ENCODE measurements at places on chromosomes 7 and 10.

GRCh38 chr10:28952523-28952922 is 275.2 kb downstream of the BAMBI start:
- DNase-seq: no peak

GRCh38 chr7:13986208-13986607 is 3.3 kb downstream of the ETV1 start:
- DNase-seq: no peak

DNA sequence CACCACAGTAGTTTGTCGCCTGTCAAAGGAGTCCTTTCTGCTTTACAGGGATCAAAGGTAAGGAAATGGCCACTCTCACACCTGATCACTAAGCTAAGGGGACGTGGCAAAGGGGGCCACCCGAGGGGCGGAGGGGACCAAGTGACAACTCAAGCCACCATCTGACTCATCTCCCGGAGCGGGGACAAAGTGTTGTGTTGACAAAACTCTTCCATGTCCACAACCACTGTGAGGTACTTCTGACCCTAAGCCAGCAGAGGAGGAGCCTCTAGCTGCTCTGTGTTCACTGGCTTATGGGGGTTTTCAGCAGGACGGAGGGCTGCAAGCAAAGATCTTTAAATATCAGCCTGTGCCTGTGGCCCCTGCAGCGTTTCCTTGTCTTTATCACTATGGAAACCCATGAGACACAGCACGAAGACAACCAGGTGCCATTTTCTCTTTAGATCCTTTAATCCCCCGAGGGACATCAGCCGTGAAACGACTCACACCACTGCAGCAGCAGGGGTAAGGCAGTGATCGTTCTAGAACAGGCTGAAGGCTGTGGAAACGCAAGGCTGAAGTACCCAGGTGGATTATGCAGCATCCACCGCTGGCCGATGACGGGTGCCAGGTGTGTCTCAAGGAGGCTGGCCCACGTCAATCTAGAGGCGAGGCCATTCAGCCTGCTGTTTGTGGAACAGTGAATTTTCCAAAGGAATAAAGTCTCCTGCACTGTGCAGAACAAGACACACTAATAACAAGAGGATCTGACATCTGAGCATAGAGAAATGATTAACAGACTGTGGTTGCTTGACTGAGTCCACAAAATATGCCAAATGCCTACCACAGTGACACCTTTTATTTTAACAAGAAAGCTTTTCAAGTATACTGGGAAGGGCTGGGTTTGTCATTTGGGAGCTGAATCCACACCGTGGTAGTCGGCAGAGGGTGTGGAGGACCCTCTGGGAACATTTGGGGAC is 26.6 kb upstream of the DDC start:
- no peak for DNase-seq

DNA sequence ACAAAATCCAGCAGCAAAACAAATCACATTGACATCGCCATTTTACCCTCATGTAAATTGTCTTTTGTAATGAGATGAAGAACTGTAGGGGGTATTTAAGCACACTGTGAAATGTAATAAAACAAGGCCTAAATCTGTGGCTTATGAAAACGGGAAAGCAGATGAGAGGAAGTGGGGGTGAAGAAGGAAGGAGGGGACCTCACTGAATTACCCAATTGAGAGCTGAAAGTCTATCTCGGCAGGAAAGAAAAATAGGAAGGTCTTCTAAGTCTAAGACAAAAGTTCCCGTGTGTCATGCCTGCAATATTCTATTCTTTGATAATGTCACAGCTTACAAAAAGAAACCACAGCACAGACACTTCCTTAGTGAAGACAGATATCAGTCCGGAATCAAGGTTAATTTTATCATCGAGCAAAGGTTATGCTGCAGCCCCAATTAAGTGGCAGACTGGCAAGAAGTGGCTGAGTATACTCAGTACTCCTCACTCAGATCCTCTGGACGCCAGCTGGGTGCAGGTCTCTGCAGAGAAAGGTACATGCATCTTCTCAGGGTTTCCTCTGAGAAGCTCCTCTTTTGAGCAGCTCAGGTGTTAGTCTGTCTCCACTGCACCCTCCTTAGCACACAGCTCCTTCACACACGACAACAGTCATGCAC is 239.7 kb downstream of the FANK1 start:
- DNase-seq: no peak

DNA sequence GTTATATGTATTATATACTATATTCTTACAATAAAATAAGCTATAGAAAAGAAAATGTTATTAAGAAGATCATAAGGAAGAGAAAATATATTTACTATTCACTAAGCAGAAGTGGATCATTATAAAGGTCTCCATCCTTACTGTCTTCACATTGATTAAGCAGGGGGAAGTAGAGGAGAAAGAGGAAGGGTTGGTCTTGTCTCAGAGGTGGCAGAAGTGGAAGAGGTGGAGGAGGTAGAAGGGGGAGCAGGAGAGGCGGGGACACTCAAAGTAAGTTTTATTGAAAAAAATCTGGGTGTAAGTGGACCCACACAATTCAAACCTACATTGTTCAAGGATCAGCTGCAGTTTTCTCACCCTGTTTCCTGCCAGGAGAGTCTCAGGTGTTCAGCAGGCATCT is 28.9 kb upstream of the ERCC6 start:
- DNase-seq: no peak

DNA sequence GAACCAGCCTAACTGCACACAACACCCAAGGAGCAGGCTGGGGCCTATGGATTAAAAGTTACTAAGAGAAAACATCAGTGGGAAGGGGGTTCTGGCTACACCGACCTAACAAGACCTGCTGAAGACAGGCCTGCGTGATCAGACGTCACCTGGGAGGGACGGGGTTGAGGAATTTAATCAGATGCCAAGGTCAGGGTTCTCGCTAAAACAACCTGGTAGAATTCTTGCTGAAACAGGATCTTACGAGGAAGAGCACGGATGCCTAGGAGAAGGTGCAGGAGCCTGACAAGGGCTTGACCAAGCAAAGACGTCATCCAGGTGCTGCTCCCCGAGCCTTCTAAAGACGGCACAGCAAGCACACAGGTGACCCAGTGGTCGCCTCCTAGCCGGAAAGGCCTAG is 1.6 kb downstream of the IDI2 start:
- no peak for DNase-seq

DNA sequence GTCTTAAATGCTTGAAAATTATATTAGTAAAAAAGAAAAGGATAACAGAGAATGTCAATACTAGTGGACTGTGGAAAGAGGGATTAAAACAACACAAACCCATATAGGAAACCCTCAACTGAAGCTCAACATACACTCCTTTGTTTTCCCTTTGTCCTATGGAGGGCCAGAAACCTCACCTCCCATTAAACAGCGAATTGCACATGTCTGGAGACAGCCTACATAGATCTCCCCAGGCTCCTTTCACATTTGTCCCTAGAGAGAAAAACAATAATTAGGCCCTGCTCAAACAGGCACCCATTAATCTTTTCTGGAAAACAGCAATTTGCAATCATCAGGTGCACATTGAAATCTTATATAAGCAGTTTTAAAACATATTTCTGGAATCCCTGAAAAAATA is 87.6 kb upstream of the SEMA3D start:
- no peak for DNase-seq

GRCh38 chr7:155530601-155531000 is 15.8 kb downstream of the CNPY1 start:
- DNase-seq: no peak

- DNase-seq: no peak
These were observed 11.8 kb downstream of the SEM1 start for GRCh38 chr7:96697822-96698221.

DNA sequence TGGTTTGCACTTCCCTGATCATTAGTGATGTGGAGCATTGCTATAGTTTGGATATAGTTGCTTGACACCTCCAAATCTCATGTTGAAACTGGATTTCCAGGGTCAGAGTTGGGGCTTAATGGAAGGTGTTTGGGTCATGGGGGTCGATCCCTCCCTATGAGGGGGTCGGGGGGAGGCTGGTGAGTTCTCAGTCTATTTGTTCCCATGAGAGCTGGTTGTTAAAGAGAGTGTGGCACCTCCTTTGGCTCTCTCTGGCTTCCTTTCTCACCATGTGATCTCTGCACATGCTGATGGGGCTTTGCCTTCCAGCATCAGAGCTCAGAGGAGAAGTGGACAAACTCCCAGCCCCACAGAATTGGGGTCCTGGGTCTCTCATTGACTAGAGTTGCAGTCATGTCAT is 36.8 kb upstream of the BAMBI start:
- DNase-seq: no peak

DNA sequence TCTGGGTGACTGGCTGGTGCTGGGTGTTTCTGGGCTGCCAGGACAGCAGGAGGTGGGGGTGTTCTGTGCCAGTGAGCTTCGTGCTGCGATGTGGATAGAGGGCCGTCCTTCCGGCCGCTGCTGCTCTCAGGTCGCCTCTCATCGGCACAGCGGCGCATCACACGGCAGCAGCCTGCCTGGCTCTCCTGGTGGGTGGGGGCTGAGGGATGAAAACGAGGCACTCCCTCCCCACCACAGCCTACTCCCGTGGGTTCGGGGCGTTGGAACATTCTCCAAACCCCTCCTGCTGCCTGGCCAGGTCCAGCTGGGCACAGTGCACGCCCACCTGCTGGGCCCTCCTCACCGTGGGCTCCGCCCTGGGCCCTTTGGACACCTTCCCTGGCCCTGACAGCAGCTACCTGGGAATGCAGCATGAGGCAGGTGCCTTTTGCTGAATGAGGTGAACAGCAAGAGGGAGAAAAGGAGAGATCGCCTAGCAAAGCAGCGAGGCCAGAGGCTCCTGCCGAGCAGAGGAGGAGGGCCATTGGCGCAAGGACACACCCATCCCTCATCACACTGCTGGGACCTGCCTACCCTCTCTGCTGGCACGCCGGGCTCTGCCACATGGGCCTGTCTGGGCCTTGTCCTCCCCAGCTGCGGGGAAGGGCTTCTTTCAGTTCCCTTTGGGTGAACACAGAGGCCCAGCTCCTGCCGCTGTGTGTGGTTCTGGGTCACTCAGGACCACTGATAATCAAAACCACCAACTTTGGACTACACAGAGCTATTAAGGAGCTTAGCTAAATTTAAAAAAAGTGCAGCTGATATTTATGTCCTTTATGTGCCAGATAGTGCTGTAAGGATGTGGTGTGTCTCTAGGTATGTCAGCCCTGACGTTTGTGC is 33.4 kb downstream of the INPP5A start:
- DNase-seq: no peak

DNA sequence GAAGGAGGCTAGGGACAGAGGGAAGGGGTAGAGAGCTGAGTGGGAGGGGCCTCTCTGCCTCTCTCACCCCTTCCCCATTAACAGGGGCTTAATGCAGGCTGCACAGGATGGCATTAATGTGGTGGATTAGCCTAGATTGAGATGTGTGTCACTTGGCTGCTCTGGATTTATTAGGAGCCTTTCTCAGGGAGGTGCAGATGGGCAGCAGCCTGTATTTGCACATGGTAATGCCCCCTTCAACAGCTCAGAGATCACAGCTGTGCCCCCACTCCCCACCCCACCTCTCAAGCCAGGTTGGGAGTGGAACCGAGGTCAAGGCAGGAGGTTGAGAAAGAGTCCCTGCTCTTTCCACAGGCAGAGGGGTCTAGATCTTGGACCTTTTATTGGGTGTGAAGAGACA is 7.3 kb downstream of the PITX3 start:
- no peak for DNase-seq

DNA sequence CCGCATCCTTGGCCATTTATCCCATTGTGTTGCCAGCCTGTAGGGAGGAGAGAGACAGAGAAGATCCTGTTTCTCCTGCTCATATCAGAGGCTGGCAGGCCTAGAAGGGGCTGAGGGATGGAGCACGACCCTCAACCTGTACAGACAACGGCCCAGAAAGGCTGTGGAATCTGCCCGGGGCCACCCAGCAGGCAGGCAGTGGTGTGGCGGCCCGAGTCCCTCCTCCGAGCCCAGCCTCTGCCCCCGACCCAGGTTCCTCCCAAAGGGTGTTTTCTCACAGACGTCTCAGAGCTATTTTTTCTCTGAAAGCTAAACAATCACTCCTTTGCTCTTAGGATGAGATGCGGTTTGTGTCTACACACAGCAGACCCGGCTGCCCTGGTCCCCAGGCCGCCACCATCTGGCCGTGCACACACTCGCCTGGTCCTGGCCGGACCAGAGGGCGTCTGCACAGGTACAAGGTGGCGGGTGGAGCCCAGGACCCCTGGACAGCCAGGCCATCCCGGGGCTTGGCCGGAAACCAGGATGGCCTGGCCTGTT is 69.3 kb downstream of the FOXL3 start:
- DNase-seq: no peak

- no peak for DNase-seq
These were observed 86.2 kb downstream of the EBF3 start for GRCh38 chr10:129877773-129878371.

Measured in activated effector memory CD4-positive, alpha-beta T cell treated with Interleukin-2 at 50 U/mL for 16 hours (primary cell).